ENCODE measurements at places on chromosomes 2 and 18.

DNA sequence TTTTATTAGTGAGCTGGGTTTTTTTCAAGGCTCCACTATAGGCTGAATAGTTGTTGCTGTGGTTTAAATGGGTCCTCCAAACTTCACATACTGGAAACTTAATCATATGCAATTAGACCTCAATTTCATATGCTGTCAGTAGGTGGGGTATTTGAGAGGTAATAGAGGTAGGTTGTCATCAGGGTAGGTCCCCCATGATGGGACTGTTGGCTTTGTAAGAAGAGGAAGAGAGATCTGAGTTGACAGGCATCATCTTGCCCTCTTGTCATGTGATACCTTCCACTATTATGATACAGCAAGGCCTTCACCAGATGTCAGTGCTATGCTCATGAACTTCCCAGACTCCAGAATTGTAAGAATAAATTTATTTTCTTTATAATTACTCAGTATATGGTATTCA lies 819.4 kb downstream of the LRP1B start:
- DNase-seq = no peak

- no peak for DNase-seq
These were observed 168.8 kb downstream of the TXNL1 start for GRCh38 chr18:56469582-56469981.

GRCh38 chr18:31042406-31043181 lies at the start of gene DSC3:
TSS of gene DSC3 (minus strand) at chr18:31042742. CDS start at chr18:31042660, 82 bp downstream.
- DNase-seq = no peak

GRCh38 chr2:144449028-144449406 lies 70.9 kb downstream of the ZEB2 start:
- DNase-seq = no peak

GRCh38 chr2:12642332-12642731 lies 74.4 kb upstream of the TRIB2 start:
- no peak for DNase-seq

DNA sequence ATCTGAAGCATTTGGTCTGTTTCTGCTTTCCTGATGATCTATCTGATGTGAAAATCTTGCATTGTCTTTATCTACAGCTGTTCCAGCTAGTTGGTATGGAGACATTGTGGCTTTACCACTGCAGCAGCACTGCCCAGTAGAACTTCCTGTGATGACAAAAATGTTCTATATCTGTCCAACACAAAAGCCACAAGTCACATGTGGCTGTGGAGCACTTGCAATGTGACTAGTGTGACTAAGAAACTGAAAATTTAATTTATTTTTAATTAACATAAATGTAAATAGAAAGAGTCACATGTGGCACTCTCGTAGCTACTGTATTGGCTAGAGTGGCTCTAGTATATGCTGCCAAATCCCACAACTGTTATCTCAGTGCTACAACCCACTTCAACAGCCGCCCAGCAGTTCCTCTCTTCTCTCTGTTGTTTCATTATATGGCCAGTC lies 425.7 kb downstream of the SETBP1 start:
- no peak for DNase-seq

GRCh38 chr2:37664231-37664643 lies 7.2 kb downstream of the CDC42EP3 start:
- no peak for DNase-seq

- DNase-seq = no peak
These were observed 60.3 kb upstream of the SCN1A start for GRCh38 chr2:166188084-166188483.

DNA sequence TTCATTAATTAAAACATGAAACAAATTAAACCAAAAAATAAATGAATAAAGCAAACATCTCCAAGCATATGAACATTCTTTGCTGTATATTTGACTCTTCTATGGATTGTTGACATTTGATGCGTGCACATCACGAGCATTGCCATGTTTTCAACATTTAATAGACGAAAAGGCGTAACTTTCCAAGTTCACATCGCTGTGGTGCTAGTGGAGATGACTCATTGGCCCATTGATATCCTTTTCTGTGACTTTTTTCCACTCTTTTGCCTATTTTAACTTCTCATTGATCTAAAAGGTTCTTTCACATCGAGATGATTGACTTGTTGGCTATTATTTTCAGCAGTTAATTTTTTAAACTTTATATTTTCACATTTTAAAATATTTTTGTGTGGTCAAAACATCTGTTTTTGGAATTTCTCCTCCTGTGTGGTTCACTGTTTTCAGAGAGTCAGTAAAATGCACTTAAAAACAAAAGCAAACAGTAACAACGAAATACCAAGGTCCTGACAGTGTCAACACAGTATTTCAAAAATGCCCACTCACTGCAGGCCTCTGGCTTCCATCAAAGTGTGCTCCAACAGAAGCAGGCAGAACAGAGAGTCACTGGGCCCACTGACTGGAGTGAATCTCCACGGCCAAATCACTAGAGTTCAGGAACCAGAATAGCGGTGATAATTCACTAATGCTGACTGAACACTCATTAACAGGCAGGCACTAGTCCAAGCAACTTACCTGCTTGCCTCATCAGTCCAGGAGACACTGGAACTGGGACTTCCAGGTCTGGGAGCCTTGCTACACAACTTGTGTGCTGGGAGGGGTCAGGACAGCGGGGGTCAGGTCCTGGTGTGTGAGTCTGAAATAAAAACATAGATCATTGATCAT lies 372.2 kb upstream of the SMIM21 start:
- DNase-seq = no peak

GRCh38 chr2:20378891-20379519 lies 28.4 kb upstream of the PUM2 start:
- DNase-seq = no peak

- no peak for DNase-seq
These were observed 44.5 kb upstream of the CXCR4 start for GRCh38 chr2:136162438-136162837.

- no peak for DNase-seq
These were observed 80.2 kb downstream of the NDUFA10 start for GRCh38 chr2:239944694-239945551.

GRCh38 chr18:39186008-39186407 lies 1620.4 kb upstream of the CELF4 start:
- no peak for DNase-seq

- DNase-seq = no peak
These were observed 10.3 kb upstream of the PXDN start for GRCh38 chr2:1754461-1755170.

DNA sequence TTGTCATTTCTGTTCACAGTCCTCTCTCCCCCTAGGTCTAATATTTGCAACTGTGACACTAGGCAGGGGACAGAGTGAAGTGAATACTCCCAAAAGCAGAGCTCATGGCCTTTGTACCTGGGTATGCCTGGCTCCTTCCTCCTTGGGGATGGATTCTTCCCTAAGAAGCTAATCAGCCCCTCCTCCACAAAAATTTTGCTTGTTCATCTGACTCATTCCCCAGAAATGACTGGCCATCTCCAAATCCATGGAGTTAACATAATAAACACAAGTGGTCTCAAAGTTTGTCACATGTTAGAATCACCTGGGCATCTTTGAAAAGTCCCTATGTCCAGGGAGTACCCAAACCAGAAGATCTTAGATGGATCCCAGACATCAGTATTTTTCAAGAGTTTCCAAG lies 65.3 kb downstream of the SUCLG1 start:
- no peak for DNase-seq

GRCh38 chr2:46245869-46246268 lies 51.3 kb upstream of the EPAS1 start:
- DNase-seq = no peak

- DNase-seq = no peak
These were observed 145.0 kb downstream of the DCC start for GRCh38 chr18:52484977-52485376.

DNA sequence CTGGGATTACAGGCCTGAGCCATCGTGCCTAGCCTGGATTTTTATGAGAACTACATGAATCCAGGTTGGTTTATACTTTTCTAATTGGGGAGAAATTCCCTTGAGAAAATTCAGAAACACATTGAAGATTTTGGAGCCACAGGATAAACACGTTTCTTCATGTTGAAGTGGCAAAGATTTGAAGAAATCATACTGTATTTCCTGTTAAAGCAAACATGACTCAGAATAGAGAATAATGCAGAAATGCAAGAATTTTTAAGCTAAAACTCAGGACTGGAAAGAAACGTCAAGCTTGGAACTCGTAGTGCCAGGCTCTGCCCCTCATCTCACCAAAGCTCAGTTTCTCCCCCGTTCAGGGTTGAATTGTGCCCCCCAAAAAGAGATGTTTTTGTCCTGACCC lies 32.1 kb upstream of the TAF1B start:
- no peak for DNase-seq

GRCh38 chr18:2606335-2606734 lies 35.0 kb downstream of the NDC80 start:
- DNase-seq = no peak

GRCh38 chr2:232831496-232831895 lies 38.6 kb upstream of the SNORC start:
- no peak for DNase-seq

- DNase-seq = no peak
These were observed 488.3 kb downstream of the DLGAP1 start for GRCh38 chr18:3966642-3967358.

DNA sequence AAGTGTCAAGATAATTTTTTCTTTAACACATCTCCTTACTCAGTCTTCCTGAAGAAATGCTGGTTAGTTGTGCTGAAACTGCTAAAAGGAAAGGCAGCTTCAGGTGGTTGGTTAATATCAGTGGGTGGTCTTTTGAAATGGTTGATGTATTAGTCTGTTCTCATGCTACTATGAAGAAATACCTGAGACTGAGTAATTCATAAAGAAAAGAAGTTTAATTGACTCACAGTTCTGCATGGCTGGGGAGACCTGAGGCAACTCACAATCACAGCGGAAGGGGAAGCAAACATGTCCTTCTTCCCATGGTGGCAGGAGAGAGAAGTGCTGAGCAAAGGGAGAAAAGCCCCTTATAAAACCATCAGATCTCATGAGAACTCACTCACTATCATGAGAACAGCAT lies 125.9 kb upstream of the CYRIA start:
- DNase-seq = no peak

DNA sequence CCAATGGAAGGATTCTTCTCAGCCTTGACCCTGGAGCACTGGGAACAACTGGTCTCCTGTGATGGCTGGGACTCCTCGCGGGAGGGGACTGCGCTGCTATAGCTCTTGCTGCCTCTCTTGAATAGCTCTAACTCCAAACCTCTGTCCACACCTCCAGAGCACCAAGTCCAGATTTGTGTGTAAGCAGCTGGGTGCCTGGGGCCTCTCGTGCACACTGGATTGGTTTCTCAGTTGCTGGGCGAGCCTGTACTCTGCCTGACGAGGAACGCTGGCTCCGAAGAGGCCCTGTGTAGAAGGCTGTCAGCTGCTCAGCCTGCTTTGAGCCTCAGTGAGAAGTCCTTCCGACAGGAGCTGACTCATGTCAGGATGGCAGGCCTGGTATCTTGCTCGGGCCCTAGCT lies 28.8 kb downstream of the LIPG start:
- DNase-seq = no peak

DNA sequence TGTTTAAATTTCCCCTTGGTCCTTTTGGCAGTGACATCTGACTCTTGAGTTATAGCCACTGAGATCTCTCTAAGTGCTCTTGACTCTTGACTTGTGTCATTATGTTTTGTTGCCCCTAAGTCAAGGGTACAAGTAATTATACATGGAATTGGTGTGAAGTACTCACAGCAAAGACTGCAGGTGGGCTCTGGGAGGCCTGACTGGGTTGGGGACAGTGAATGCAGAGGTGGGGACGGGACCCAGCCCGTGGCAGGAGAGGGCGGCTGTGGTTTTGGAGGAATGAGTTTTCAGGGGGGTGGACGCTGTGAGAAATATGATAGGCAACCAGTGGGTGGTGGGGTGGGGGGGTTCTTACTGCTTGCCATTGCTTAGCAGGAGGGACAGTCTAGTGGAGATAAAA lies 97.8 kb downstream of the NCK2 start:
- DNase-seq = no peak

DNA sequence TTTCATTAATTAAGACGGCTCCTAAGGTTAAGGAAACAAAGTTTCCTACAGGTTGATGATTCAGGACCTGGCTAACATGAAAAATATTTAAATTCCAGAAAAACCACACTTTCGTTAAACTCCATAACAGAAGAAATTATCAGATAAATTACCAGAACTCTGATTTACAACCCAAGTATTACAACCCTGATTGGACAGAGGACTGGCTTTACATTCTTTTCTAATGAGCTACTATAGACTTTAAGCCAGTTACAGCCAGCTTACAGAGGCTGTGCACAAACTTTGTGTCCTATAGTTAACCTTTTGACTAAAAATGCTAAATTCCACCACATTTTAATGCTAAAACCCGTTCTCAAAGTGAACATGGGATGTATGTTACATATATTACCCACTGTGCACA lies 458.6 kb downstream of the KCNJ3 start:
- no peak for DNase-seq

- no peak for DNase-seq
These were observed 11.7 kb downstream of the LIMS2 start for GRCh38 chr2:127663566-127664064.

DNA sequence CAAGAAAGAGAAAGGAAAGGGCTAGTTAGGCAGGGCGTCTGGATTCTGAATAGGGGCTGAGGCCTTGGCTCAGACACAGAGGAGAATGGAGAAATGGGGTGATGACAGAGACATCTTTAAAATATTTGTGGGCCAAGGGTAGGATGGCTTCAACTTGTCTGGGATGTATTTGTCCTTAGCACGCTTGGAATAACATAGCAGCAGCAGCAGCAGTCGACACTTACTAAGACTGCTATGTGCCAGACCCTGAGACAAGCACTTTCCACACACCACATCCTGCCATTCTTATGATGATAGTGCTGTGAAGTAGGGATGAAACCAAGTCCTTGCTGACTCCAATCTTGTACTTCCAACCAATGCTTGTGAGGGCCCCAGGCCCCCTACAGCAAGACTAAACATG lies 2.6 kb downstream of the IL1RL1 start:
- DNase-seq = no peak

DNA sequence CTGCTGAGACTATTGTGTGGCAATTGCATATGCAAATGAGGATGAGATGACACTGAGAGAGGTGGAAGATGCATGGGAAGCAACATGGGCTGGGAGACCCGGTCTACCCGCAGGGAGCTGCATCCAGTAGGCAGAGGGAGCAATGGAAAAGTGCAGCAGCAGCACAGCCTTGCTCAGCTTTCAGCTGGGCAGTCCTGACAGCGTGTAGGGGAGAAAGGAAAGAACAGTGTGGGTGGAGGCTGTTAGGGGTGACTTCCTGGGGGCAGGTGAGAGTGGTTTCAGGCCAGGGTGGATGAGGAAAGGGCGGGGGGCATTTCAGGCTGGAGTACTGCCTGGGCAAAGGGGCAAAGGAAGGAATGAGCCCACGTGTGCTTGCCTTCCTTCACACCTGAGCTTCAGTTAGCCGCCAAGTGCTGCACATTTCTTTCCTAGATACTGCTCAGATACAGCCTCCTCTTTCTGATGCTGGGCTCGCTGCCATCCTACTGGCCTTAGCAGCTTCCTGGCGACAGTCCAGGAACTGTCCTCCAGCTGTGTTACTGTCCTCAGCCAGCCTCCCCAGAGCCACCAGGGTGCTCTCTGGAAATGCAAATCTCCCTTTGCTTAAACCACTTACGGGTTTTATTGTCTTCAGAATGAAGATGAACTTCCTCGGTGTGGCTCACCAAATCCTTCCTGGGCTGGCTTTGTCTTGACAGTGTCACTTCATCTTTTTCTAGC lies 276.3 kb downstream of the TSN start:
- no peak for DNase-seq
